COR-L47 (cell line): ENCODE measurements at places on chromosomes 7 and 10.

- no peak for DNase-seq
Measured at GRCh38 chr10:110647136-110647430, 2.9 kb downstream of the RBM20 start.

GRCh38 chr10:44102726-44103255 is 282.1 kb downstream of the CXCL12 start:
- DNase-seq = no peak

DNA sequence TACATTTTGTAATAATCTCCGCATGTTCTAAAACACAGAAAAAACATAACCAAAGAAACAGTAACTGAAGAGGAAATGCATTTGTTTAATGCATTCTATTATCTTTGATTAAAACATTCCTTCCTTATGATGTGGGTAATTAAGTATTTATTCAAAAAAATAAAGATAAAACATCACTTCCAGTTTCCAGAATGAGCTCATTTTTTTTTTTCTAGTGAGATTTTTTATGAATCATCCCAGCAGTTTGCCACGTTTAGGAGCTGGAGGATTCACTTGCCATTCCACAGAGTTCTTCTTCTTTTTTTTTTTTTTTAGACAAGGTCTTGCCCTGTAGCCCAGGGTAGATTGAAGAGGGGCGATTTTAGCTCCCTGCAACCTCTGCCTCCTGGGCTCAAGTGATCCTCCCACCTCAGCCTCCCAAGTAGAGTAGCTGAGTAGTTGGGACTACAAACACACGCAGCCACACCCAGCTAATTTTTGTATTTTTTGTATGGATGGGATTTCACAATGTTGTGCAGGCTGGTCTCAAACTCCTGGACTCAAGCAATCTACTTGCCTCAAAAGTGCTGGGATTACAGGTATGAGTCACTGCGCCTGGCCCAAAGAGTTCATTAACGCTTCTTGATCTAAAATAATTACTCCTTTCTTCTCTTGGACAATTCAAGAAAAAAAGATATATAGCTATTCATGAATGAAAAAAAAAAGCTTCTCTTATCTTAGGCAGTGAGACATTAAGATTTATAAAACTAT is 177.3 kb downstream of the DKK1 start:
- DNase-seq = no peak

GRCh38 chr10:133180965-133181639 is 21.1 kb downstream of the KNDC1 start:
- no peak for DNase-seq

DNA sequence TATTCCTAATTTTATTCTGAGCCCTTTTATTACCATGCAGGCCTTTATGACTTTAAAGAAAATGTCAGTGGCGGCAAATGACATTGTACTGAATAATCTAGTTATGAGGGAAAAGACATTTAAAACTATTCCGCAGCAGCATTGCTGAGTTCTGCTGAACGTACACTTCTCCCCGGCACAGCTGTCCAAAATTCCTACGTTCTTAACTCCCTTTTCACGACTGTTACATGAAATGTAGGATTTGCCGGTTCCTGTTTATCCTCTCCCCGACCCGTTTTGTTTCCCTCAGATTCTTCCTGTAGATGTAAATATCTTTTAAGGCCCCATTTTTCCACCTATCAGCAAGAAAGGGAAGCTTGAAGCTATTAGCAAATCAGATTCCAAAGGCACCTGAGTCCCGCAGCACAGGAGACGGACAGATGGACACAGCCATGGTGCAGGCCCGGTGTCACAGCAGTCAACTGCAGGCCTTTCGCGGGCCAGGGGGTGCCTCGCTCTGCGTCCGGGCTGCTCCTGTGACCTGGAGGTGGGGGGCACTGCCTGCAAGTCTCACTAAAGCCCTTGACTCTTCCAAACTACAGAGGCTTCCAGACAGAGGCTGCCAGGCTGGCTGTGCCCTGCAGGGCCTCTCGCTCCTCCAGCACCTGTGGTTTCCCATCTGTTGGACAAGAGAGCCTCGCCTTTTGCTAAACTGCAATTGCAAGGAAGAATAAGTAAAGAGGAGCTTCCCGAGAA is 485.0 kb upstream of the MGMT start:
- DNase-seq = no peak
